ENCODE measurements at places on chromosomes 12 and 14.

- peaks cover 25% of the 10 kb centered on the region for H3K4me1 ChIP-seq
- DNase-seq, result no peak
- H3K36me3 ChIP-seq, result peaks cover 26% of the 10 kb centered on the region
- H3K4me3 ChIP-seq, result peak overlapping the region; percentile 96
- H3K27me3 ChIP-seq, result no peaks in the 10 kb centered on the region
- H3K27ac ChIP-seq, result peak overlapping the region; percentile 97
Measured at GRCh38 chr12:56358836-56359532, 923 bp downstream of the STAT2 start.

GRCh38 chr14:51059032-51059431 lies 35.9 kb downstream of the TRIM9 start:
- no peak overlapping the region for H3K4me3 ChIP-seq
- H3K27ac ChIP-seq, result no peak overlapping the region
- H3K4me1 ChIP-seq, result no peaks in the 10 kb centered on the region
- no peak for DNase-seq
- no peaks in the 10 kb centered on the region for H3K36me3 ChIP-seq

GRCh38 chr14:49549881-49550280 lies 36.3 kb downstream of the RPS29 start:
- no peak overlapping the region for H3K4me3 ChIP-seq
- no peak overlapping the region for H3K27ac ChIP-seq
- no peaks in the 10 kb centered on the region for H3K36me3 ChIP-seq
- no peak for DNase-seq
- H3K27me3 ChIP-seq, result peaks cover 4% of the 10 kb centered on the region
- no peaks in the 10 kb centered on the region for H3K4me1 ChIP-seq

DNA sequence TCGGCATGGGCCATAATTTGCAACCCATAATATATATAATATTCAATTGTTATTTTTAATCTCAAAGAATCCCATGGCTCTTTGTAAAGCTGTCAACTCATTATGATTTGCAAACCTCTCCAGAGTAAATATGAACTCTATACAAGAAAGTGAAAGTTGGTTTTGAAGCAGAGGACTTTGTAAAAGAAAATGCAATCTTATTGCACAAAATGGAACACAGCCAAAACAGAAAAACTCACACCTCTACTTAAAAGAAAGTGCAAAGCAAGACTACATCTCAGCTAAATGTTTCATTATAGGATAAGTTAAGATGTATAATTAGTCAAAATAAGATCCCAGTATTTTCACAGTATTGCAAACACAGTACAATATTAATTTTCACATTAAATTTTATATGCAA lies 111.2 kb upstream of the FLRT2 start:
- no peak overlapping the region for H3K27ac ChIP-seq
- H3K27me3 ChIP-seq, result no peaks in the 10 kb centered on the region
- H3K4me1 ChIP-seq, result no peaks in the 10 kb centered on the region
- DNase-seq, result no peak
- H3K4me3 ChIP-seq, result no peak overlapping the region
- H3K36me3 ChIP-seq, result no peaks in the 10 kb centered on the region

GRCh38 chr12:84072961-84073360 lies 839.6 kb downstream of the SLC6A15 start:
- H3K36me3 ChIP-seq, result no peaks in the 10 kb centered on the region
- no peak overlapping the region for H3K27ac ChIP-seq
- H3K4me1 ChIP-seq, result no peaks in the 10 kb centered on the region
- no peak for DNase-seq

DNA sequence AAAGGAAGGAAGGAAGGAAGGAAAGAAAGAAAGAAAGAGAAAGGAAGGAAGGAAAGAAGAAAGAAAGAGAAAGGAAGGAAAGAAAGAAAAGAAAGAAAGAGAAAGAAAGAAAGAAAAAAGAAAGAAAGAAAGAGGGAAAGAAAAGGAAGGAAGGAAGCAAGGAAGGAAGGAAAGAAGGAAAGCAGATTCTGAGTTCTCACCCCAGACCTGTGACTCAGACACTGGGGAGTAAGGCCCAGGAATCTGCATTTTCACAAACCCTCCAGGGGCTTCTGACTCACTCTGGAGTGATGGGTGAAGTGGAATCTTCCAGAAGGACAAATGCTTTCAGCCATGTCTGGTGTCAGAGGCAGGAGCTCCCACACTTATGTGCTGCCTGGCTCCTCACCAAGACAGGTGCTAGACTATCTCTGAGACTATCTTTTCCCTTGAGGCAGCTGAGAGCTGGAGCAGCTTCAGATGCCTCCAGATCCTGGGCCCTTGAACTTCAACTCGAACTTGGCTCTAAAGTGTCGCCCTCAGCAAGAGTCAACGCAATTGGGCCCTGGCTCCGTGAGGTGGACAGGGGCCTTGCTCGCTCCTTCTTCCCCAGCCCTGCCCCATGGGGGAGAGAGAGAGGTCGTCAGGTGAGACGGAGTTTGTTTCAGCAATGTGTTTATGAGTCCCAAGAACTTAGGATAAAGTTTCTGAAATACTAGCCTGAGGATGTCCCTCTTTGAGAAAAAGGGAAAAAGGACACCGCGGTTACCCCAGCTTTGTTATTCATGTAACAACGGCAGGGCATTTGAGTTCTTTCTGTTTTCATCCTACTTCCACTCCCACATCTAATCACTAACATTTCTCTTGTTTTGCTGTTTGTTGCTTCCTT lies 19.8 kb upstream of the SCARB1 start:
- no peak for DNase-seq
- H3K27me3 ChIP-seq, result no peaks in the 10 kb centered on the region
- H3K36me3 ChIP-seq, result no peaks in the 10 kb centered on the region
- peaks cover 7% of the 10 kb centered on the region for H3K4me1 ChIP-seq
- H3K4me3 ChIP-seq, result no peak overlapping the region

DNA sequence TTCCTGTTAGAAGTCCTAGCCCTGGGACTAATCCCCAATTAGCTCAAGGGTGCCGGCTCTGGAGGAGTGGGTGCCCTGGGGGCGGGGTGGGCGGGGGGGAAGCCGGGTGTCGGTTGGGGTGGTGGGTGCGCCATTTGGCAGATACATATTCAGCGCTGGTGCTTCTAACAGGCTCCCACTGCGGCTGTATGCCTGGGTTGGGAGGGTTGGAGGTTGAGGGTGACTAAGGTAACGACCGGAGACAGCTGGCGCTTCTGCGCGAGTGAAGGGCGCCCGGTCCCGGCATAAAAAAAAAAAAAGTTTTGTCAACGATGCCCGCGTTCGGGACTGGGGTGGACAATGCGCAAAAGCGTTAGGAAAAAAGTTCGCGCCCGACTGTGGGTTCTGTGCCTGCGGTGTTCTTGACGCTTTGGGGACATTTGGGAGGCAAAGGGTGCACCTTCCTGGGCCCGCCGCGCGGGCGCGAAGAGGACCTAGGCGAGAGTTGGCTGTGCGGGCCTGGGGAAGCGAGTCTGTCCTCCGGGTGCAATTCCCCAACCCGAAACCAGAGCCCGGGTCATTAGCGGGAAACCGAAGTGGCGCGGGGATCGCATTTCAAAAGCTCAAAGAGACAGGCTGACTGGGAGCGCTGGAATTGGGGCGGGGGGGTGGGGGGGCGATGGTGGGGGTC lies 19.2 kb downstream of the TBX3 start:
- H3K27ac ChIP-seq, result no peak overlapping the region
- no peak for DNase-seq
- no peaks in the 10 kb centered on the region for H3K36me3 ChIP-seq
- peaks cover 58% of the 10 kb centered on the region for H3K27me3 ChIP-seq
- H3K4me1 ChIP-seq, result peaks cover 1% of the 10 kb centered on the region

- no peak for DNase-seq
- no peak overlapping the region for H3K27ac ChIP-seq
- no peak overlapping the region for H3K4me3 ChIP-seq
- H3K4me1 ChIP-seq, result peaks cover 11% of the 10 kb centered on the region
Measured at GRCh38 chr12:93003531-93004239, 74.6 kb upstream of the EEA1 start.

- H3K4me3 ChIP-seq, result no peak overlapping the region
- no peaks in the 10 kb centered on the region for H3K36me3 ChIP-seq
- H3K4me1 ChIP-seq, result no peaks in the 10 kb centered on the region
Measured at GRCh38 chr14:41285186-41285748, 321.4 kb upstream of the LRFN5 start.

DNA sequence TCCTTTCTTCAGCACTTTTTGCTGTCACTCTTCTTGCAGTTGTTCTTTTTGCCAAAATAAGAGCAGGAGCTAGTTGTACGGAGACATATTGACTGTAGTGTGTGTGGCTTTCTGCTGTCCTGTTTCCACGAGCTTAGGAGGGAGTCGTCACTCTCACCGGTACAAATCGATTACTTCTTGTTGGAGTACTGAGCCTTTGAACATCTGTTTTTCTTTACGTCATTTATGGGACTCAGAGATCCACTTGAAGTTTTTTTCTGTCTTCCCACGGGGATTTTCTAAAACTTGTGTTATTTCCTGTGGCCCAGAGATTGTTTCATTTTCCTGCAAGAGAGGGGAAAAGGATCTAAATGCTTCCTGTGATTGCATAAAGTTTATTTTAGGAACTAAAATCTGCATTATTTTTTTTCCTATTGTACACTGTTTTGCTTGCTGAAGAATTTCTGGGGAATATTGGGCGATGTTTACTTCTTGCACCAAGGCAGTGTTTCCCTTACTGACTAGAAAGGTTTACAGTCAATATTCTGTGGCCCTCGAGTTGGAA lies 199.8 kb upstream of the ARHGAP5 start:
- H3K36me3 ChIP-seq, result no peaks in the 10 kb centered on the region
- no peaks in the 10 kb centered on the region for H3K4me1 ChIP-seq
- DNase-seq, result no peak
- peaks cover 5% of the 10 kb centered on the region for H3K27me3 ChIP-seq
- no peak overlapping the region for H3K4me3 ChIP-seq
- no peak overlapping the region for H3K27ac ChIP-seq

DNA sequence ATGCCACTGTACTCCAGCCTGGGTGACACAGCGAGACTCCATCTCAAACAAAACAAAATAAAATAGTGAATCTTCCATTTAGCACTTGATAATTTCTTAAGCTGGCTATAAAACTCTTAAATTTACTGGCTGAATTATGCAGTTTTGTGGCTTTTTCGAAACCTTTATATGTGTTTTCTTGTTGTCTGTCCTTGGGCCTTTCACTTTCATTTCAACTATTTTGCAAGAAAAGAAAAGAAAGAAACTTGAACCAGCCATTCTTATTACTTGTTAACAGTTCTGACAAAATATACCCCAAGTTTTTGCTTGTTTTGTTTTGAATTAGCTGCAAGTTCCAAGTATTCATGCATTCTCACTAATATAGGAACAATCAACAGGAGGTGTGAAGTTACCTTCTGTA lies 42.8 kb downstream of the PRICKLE1 start:
- H3K27ac ChIP-seq, result no peak overlapping the region
- no peaks in the 10 kb centered on the region for H3K4me1 ChIP-seq
- no peaks in the 10 kb centered on the region for H3K36me3 ChIP-seq
- H3K4me3 ChIP-seq, result no peak overlapping the region
- peaks cover 5% of the 10 kb centered on the region for H3K27me3 ChIP-seq

- no peaks in the 10 kb centered on the region for H3K27me3 ChIP-seq
- H3K4me1 ChIP-seq, result peaks cover 43% of the 10 kb centered on the region
- H3K36me3 ChIP-seq, result peaks cover 3% of the 10 kb centered on the region
- H3K27ac ChIP-seq, result no peak overlapping the region
- no peak for DNase-seq
Measured at GRCh38 chr12:30753233-30753632, 1.5 kb downstream of the CAPRIN2 start.

DNA sequence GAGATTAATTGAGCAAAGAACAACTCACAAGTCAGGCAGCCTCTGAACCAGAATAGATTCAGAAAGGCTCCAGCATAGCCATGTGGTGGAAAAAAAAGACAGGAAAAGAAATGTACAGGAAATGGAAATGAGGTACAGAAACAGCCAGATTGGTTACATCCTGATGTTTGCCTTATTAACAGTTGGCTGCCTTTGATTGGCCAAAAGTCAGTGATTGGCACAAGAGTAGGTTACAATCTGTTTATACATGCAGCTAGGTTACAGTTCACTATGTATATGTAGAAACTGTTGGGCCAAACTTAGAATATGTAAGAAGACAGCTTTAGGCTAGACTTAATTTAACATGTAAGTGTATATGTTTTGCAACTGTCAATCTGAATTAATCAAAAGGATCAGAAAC lies 118.9 kb downstream of the UNC79 start:
- no peak overlapping the region for H3K27ac ChIP-seq
- no peaks in the 10 kb centered on the region for H3K36me3 ChIP-seq
- no peak for DNase-seq
- peaks cover 1% of the 10 kb centered on the region for H3K4me1 ChIP-seq

DNA sequence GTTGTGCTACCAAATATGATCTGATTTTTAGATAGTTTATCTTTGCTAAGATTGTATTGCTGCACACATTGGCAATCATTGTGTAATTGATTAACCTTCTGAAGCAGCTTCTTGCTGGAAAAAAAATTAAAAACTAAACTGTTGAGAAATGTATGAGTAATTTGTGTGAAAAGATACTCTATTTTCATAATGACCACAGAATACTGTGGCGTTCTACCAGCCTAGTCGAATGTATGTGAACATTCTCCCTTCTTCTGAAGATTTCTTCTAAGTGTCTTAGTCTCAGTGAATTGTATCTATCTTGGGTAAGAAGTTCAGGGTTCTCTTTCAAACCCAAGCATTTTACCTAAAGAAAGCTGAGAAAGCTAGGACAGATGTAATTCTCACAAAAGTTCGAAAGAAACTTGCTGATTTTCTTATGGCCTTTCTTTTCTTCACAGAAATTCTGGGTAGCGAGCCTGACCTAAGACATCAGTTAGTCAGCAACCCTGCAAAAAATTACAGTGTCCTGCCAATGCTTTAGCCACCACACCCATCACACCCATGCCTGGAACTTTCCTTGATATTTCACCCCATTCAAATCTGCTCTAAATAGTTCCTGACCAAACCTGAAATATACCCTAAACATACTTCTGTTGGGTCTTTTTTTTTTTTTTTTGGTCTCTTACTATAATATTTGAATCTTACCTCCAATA lies 27.1 kb upstream of the C12orf71 start:
- H3K4me3 ChIP-seq, result peak overlapping the region; percentile 4
- DNase-seq, result no peak
- H3K27me3 ChIP-seq, result no peaks in the 10 kb centered on the region
- peak overlapping the region; percentile 27 for H3K27ac ChIP-seq

DNA sequence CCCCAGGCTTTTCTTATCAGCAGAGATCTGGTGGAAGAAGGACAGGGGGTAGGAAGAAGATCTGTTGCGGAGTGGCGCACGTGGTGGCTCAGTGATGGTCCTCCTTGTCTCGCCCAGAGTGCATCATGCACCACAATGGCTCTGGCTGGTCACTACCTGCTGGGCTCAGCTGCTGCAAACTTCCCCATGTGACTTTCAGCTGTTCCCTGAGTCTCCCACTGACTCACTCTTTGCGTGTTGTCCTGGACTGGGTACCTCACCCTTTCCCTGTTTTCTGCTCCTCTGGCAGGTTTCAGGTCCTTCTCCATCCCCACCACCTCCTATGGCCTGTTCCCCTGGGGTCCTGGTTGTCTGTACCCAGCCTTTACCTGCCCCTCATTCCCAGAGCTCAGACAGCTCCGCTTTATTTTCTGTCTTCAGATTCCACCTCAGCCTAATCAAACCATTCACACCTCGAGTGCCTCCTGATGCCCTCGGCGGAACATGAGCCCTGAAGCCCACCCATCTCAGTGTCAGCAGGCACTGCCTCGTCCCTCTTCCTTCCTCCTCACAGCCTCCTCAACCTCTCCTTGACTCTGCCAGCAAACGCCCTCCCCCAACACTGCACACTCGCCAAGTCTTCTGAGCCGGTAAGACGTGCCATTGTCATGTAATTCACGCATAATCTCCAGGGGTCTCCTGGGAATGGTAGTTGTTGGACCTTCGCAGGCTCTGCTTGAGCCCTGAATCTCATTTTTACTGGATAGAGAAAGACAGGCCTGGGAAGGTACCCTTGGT lies 1.8 kb downstream of the C1R start:
- DNase-seq, result no peak
- no peak overlapping the region for H3K27ac ChIP-seq
- H3K27me3 ChIP-seq, result peaks cover 3% of the 10 kb centered on the region
- H3K4me3 ChIP-seq, result no peak overlapping the region
- no peaks in the 10 kb centered on the region for H3K36me3 ChIP-seq
- H3K4me1 ChIP-seq, result peaks cover 7% of the 10 kb centered on the region

Data from T-helper 2 cell treated with Interferon-gamma antibody and Interleukin-4, amounts not matched to agents 5 μg/mL and 100 μg/mL, for 36 hours (primary cell).